ENCODE measurements at places on chromosomes 1 and 21.

DNA sequence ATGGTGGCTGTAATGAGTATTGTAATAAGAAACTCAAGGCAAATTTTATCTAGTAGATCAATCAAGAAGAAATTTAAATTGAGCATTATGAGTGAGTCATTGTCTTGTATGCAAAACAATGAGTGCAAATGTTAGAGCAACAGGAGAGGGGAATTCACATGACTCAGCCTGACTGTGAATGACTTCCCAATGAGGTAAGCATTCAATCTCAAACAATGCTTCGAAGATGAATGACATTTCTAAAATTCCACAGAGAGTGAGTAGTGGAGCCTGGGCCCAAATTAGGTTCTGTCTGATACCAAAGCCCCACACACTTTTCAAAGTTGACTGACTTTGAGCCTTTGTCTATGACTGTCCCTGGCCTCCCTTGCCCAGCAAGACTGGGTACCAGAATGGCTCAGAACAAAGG is 738.0 kb downstream of the PTPRU start:
- no peak for DNase-seq

GRCh38 chr1:67666636-67667035 is 18.4 kb upstream of the GADD45A start:
- no peak for DNase-seq

- DNase-seq = no peak
These were observed 117.7 kb downstream of the NPHP4 start for GRCh38 chr1:5874416-5875110.

DNA sequence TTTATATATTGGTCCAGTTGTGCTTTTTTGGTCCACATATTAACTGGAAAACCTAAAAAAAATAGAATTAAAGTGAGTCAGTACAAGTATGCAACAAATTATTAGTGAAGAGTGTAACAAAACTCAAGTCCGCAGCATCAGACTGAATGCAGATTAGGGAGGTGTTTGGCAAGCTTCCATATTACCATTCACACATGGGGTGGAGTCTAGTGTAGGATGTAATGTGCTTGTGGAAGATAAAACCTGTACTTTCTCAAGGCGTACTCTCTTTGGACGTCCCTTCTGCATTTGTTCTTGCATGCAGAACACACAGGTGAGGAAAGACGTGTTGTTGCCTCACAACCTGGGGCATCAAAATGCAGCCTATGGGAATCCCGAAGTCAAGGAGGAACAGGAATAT is 668.7 kb downstream of the MRPL39 start:
- DNase-seq = no peak

GRCh38 chr1:41958015-41958673 is 39.4 kb upstream of the HIVEP3 start:
- DNase-seq = no peak

- no peak for DNase-seq
These were observed 520.7 kb upstream of the CAMK1G start for GRCh38 chr1:209062863-209063262.

GRCh38 chr1:218699865-218700264 is 354.7 kb downstream of the TGFB2 start:
- DNase-seq = no peak

DNA sequence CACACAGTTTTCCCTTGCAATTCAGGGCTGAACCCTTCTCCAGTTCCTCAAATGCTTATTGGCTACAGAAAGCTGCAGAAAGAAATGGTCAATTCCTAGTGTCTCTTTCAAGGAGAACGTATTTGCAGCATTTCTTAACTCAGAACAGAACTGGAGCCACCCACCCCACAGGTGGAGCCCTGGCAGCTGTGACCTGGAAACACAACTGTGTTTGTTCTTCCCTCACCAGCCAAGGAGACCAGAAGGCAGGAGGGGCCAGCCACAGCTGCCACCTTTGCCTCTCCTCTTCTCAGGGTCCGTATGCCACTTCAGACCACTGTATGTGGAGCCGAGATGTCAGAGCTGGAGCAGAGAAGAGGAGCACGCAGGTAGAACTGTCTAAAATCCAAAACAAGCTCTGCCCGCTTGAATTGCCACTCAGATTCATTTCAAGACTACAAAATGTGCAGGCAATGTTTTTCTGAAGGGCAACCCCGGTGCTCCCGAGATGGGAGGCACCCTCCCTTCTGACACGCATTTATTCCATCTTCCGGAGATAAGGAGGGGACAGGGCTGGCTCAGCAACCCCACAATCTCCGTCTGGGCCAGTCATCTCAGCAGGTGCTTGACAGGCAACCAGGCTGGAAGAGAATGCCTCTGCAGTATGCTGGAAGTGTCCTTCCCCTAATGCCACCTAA is 16.7 kb downstream of the CD247 start:
- no peak for DNase-seq

DNA sequence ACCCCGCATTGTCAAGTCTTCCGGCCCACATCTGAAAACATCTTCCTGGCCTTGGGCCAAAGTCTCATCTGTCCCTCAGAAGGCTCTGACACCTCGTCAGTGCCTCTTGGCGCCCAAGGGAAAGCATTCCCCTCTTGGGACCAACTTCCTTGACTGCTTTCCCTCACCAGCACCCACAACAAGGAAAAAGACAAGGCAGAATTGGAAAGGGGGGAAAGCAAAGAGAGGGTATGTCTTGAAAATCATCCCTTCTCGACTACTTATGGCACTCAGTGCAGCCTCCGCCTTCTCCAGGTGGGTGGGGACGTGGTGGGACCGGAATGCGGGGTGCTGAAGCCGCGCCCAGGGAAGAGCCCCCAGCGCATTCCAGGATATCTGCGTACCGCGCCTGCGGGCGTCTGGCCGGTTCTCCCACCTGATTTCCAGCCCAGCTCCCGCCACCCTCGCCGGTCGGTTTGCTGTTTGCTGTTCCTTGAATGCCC is 554 bp upstream of the SLC39A1 start:
- no peak for DNase-seq

GRCh38 chr1:80919426-80919825 is 881.3 kb upstream of the ADGRL2 start:
- no peak for DNase-seq

- no peak for DNase-seq
These were observed 11.1 kb downstream of the ATP6V1G3 start for GRCh38 chr1:198529414-198529813.

- peak; percentile 74 for DNase-seq
These were observed 63.4 kb downstream of the CD2 start for GRCh38 chr1:116817582-116818064.

GRCh38 chr1:66731170-66731865 is 20.9 kb upstream of the DYNLT5 start:
- no peak for DNase-seq

GRCh38 chr21:40788635-40789034 is 58.3 kb downstream of the DSCAM start:
- no peak for DNase-seq

GRCh38 chr1:116508984-116509980 is 61.5 kb downstream of the CD58 start:
- DNase-seq = no peak

- DNase-seq = no peak
These were observed 15.7 kb downstream of the FOXJ3 start for GRCh38 chr1:42319128-42319851.

GRCh38 chr1:77643456-77643855 is 39.0 kb downstream of the ZZZ3 start:
- DNase-seq = no peak

- no peak for DNase-seq
These were observed 8.2 kb downstream of the RBM15 start for GRCh38 chr1:110347182-110347893.

DNA sequence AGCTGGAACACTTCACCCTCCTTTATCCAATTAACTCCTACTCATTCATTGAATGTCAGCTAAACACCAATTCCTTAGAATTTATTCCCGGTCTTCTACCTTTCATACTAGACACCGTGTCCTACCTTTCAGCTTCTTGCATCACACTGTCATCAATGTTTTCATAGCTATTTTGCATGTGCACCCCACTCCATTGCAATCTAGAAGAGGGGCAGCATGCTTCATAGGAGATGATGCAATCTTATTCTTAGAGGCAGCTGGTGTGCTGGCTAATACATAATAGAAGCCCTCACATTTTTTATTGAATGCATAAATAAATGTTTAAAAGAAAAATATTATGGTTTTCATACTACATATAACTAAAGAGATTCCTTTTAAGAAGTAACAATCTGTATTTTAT is 123.6 kb downstream of the DSCAM start:
- DNase-seq = no peak

DNA sequence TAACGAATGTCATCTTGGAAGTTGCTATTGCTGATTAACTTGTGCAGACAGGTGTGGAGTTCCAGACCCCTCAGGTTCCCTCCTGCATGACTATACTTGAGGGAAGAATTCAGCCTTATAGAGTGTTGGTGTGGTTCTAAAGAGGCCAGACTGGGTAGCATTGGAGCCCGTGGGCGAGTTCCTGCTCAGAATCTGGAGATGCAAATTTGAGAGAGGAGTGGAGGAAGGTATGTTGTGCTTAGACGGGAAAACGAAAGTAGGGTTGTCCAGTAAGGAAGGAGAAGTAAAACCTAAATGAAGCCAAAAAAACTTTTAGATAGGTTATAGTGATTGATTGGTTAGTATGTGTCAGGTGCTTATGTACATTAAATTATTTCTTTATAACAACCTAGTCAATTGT is 79.2 kb downstream of the ZNF326 start:
- DNase-seq = no peak

- DNase-seq = no peak
These were observed 19.4 kb downstream of the TNFSF4 start for GRCh38 chr1:173187671-173188237.

- no peak for DNase-seq
These were observed 233 bp downstream of the ADAMTS5 start for GRCh38 chr21:26966649-26967061.

DNA sequence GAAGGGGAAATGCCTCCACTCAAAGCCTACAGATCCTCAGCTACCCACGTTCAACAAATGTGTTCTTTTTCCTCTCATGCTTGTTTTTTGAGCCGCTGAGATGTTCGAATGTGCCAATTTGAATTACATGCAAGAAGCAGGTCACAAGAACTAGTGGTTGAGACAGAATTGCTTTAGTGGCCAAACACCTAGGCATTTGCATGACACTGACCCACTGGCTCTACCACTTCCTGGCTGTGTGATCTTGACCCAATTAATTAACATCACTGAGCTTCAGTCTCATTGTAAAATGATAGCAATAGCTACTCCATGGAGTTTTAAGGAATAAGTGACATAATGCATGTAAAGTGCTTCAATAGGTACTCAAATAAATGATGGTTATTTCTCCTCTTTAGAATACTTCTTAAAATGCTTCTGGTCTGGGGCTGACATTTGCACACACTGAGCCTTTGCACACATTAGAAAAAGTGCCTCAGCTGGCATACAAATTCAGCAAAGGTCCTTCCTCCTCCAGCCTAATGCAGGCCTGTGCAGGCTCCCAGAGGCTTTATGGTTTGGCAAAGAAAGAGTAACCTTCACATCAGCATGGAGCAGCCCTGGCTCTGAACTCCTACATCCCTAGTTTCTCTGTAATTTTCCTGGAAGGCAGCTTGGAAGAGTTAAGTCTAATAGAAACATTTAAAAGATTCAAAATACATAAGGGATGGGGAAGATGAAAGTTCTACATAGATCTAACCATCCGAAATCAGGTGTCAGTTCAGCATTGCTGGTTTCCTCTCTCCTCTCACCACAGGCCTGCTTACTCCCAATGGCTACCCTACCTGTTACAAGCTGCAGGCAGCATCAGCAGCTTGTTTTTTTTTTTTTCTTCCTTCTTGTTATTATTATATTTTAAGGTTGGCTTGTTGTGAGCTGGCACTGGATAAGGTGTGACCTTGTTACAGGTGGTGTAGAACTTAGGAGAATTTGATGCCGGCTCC is 107.4 kb downstream of the TBX19 start:
- no peak for DNase-seq

DNA sequence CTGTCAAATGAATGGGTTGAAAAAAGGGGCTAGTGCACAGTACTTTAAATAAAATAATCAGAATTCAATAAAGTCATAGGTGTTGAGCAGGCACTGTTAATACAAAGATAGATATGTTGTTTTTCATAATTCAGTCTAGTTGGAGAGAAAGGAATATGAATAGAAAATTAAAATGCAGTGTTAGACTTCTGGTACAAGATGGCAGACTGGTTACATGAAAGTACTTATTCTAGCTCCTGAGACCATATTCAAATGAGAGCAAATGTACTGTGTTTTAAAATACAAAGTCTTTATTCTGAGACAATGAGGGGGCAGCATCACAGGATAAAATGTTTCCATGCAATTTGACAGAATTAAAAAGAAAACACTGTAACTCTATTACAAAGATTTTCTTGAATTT is 542.1 kb downstream of the COL11A1 start:
- no peak for DNase-seq

- no peak for DNase-seq
These were observed 30.2 kb downstream of the PRDX6 start for GRCh38 chr1:173507205-173507846.

DNA sequence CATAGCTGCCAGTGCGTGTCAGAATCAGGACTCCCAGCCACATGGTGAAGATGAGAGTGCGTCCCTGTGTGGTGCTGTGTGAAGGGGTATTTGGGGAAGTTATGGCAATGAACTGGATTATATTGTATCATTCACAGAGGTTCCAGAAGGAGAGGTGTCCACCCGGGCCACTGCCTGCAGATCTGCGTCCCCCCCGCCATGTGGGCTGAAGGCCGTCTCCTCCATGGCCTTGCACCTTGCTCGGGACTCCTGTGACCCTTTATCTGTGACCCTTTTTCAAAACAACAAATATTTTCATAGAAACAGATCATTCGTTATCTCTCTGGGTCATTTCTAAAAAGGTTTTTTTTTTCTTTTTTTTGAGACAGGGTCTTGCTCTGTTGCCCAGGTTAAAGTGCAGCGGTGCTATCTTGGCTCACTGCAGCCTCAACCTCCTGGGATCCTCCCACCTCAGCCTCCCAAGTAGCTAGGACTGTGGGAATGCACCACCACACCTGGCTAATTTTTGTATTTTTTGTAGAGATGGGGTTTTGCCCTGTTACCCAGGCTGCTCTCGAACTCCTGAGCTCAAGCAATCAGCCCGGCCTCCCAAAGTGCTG is 120.2 kb upstream of the ERRFI1 start:
- no peak for DNase-seq

- DNase-seq = no peak
These were observed 32.9 kb downstream of the IFI44 start for GRCh38 chr1:78682496-78682895.

DNA sequence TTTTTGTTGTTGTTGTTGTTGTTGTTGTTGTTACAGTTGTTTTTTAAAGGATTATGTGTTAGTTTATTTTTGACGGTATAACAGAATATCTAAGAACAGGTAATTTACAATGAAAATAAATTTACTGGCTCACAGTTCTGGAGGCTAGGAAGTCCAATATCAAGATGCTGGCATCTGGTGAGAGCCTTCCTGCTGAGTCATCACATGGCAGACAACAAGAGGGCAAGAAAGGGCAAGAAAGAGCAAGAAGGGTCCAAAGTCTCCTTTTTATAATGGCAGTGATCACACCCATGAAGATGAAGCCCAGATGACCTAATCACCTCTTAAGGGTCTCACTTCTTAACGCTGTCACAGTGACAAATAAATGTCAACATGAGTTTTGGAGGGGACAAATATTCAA is 142.1 kb downstream of the NEGR1 start:
- DNase-seq = no peak

All from stimulated activated CD4-positive, alpha-beta T cell treated with anti-CD3 and anti-CD28 coated beads, Interleukin-2, amount 100 ng/mL, for 48 hours (primary cell).